ENCODE measurements at places on chromosomes 4 and X. TPM values are rescaled to one million over a fixed set of nuclear protein-coding genes. Genes with fewer than 3 reads are reported as not detected.
A peak's percentile ranks its signal among the peaks of the same experiment; 100 is the strongest.

- no peak for DNase-seq
Measured at GRCh38 chr4:60344908-60345307, 855.2 kb upstream of the ADGRL3 start.

- DNase-seq, result no peak
Measured at GRCh38 chr4:109649872-109650271, 53.4 kb downstream of the CASP6 start.

- peak; percentile 68 for DNase-seq
Measured at GRCh38 chr4:53786632-53787031, 195.3 kb upstream of the LNX1 start.

DNA sequence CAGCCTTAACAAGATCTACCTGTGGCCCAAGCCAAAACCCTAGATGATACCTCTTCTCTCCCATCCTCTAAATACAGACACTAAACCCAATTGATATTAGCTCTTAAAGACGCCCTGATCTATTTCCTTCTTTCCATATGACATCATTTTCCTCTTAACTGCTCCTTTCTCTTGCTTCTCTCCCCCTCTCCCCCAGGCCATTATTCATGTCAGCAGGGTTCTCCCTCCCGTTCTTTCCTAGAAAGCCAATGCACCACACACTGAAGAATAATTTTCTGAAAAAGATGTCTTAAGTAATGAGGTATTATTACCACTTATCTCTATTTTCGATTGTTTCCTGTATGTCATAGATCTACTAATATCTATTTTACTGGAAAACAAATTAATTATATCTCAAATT lies 9.7 kb upstream of the ING2 start:
- no peak for DNase-seq

DNA sequence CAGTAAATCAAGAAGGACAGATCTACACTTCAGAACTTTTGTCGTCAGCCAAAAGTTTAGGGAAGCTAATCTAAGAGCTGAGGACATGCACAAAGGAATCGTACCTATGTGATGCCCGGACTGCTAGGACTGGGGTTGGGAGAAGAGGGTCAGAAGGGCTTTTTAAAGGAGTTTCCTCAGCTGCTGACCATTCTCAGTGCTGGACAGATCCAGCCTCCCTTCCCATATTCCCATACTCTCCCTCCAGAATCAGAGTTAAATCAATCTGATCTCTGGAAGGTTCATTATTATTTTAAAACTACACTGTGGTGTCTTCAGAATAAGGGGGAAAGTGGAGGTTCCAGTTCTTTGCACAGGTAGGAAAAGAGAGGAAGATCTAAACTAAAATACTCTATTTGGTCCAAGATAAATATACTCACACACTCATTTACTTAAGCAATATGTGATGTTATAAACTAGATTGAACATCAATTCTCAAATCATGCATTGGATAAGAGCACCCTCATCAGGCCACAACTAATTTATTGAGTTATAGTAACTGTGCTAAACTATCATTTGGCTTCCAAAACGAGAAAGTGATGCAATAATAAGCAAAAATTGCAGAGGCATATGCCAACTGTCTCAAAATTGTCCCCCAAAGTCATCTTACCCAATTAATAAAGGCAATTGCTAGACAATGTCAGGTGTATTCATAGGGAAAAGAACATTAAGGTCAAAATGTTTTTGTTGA lies 124.7 kb downstream of the HNRNPD start:
- DNase-seq, result no peak

GRCh38 chr4:52545099-52546069 lies 113.7 kb downstream of the USP46 start:
- no peak for DNase-seq

GRCh38 chr4:83378419-83378818 lies 43.8 kb upstream of the HPSE start:
- DNase-seq, result no peak

DNA sequence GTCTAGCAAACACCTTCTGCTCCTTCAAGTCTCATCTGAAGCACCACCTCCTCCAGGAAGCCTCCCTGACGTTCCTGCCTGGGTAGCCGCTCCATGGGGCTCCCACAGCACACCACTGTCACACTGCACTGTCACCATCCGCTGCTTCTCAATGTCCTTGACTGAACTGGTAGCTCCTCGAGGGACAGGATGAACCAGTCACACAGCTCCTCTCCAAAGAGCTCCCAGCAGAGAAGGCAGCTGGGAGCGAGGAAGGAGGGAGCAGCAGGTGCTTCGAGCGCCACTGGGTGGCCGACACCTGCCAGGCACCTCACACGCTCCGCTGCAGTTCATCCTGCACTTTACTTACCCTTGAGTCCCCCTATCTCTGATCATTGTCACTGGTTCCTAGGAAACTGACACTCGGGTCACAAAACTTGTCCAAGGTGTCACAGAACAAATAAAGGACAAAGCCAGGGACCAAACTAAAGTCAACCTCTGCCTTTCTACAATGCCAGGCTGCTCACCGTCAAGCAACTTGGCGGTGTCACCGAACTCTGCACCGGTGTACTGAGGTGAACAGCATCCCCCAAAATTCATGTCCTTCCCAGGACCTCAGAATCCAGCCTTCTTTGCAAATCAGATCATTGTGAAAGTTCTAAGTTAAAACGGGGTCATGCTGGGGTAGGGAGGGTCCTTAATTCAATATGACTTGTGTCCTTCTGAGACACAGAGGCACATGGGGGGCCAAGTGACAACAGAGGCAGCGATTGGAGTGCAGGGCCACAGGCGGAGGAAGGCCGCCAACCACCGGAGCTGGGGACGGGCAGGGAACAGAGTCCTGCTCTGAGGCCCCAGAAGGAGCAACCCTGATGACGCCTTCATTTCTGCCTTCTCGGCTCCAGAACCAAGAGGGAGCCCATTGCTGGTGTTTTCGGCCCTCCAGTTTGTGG lies 5.5 kb upstream of the S100P start:
- DNase-seq, result no peak

GRCh38 chr4:40058121-40058520 lies 1.5 kb downstream of the N4BP2 start:
- DNase-seq, result no peak

GRCh38 chr4:94758700-94759399 lies 1.1 kb downstream of the BMPR1B start:
- DNase-seq, result no peak

DNA sequence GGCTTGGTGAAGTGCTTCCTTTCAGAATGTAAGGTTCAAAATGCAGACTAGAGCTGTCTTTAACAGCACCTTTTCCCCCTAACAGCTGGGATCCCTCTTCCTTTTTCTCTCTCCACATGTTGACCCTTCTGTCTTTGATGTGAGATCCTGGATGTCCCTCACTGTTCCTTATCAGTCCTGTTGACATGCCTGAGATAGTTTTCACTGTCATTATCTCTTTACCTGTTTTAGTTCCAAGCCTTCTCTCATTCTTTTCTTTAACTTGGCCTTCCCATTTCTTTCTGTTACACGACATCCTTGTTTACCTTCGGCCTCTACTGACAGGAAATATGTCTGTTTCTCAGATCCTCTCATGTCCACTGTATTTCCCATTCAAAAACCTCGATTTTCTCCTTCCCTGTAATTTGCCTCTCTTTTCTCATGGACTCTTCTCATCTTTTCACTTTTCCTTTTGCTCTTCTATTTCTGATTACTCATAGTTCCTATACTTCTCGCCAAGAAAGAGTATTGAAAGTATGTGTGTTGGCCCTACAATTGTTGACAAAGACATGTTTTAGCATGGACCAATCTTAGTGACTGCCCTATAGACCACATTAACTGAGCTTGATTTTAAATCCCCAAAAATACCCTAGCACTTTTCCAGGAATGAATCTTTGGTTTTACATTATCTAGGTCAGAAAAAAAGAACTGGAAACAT lies 1.2 kb upstream of the SOWAHB start:
- DNase-seq, result no peak

DNA sequence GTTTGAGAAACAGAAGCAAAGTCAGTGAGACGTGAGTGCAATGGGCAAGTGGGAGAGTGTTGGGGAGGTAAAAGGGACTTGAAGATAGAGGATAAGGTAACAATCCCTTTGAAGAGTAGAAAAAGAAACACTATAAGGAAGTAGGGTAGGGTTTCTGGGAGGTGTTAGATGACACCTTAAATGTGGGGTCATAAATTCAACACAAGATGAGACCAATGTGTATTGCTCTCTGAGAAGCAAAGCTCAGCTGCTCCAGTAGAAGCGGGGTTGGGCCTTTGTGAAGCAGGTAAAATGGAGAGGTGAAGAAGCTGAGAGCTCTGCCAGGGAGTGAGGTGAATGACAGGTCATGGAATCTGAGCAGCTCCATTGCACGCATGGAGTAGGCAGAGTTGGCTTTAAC lies 85.3 kb downstream of the REELD1 start:
- no peak for DNase-seq

DNA sequence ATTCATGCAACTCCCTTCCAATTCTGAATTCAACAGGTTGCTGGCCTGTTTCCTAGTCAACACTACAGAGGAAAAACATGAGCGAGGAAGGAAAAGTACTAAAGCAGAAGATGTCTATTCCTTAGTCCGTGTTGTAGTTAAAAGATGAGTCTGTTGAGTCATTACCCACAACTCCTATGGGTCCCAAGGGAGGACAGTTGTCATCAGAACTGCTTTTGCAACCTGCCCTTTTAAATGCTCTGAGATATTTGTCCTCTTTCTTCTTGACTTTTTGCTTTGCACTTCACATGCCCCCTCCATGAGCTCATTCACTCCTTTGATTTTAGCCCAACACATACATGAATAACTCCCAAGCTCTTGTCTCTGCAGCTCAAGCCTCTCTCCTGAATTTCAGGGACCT lies 119.2 kb downstream of the CORIN start:
- DNase-seq, result no peak

- no peak for DNase-seq
Measured at GRCh38 chr4:119010909-119011606, 122.4 kb downstream of the SYNPO2 start.

DNA sequence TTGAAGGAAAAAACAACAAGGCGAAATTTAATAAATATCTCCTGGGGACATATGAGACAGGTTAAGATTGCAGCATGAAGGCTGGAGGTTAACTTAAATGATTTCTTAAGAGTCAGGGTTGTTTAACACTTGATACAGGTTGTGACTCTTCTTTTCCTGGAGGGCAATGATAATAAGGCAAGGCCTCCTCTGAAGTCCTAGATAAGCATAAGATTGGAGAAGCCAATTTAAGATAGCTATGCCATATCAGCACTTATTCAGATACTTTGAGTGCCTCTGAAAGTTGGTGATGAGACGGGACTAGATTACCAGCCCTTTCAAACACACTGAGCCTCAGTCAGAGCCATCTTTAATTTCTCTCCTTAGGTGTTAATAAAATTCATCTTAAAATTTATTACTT lies 350.8 kb downstream of the FBXO8 start:
- DNase-seq, result no peak

DNA sequence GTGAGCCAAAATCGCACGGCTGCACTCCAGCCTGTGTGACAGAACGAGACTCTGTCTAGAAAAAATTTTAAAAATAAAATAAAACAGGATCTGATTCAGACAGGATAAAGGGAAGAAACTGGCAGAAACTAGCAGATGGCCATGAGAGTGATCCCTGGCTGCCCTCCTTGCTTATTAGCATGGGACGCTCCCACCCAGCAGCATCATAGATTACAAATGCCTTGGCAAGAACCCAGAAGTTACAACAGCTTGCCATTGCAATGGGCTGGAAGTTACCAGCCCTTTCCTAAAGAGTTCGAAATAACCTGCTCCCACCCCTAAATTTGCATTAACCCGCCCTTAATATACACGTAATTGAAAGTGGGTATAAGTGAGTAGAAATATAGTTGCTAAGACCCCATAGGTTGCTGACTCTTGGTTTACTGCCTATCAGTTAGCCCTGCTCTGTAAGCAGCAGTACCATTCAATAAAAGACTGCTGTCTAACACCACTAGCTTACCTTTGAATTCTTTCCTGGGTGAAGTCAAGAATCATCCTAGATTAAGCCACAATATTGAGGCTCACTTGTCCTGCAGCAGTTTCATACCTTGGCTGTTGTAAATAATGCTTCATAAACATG lies 9.1 kb upstream of the XAGE2 start:
- DNase-seq, result no peak

- DNase-seq, result no peak
Measured at GRCh38 chr4:82247629-82248028, 126.2 kb downstream of the HNRNPD start.

GRCh38 chrX:103789004-103789403 lies 12.4 kb downstream of the PLP1 start:
- DNase-seq, result no peak

GRCh38 chr4:120769227-120769626 lies 153.3 kb downstream of the PRDM5 start:
- no peak for DNase-seq

DNA sequence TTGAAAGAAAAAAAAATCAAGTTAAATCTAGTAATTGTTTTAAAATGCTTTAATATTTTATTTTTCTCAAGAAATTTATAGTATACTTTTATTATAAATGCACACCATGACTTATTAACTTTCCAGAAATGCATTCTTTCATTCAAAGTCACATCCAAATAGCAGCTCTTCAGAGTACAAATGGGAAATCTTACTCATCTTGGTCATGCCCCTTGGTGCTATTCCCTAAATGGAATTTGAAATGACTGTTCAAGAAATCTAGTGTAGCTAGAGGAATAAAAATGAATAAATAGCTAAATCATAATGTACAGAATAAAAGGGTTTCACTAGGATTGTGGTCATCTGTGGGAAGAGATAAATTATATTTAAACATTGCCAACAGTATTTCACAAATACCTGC lies 1139.7 kb downstream of the PCDH18 start:
- DNase-seq, result no peak

GRCh38 chrX:119105826-119106225 lies 21.8 kb downstream of the KIAA1210 start:
- DNase-seq, result no peak

The RHOXF1 gene
- not detected for polyA plus RNA-seq

The CDS1 gene
- 0.01 TPM for polyA plus RNA-seq

The CABS1 gene
- polyA plus RNA-seq, result not detected

The C4orf50 gene
- not detected for polyA plus RNA-seq

The UGT2B17 gene
- polyA plus RNA-seq, result not detected

The TMSB15B gene
- polyA plus RNA-seq, result 6.6 TPM

The NUDT11 gene
- polyA plus RNA-seq, result 5.6 TPM

The PPP1R2C gene
- polyA plus RNA-seq, result not detected

The GAB1 gene
- polyA plus RNA-seq, result 10.7 TPM

The STEEP1 gene
- 20.5 TPM for polyA plus RNA-seq

All from BJ (cell line).